ENCODE measurements at places on chromosomes 11 and 22. TPM values are rescaled to one million over a fixed set of nuclear protein-coding genes. Genes with fewer than 3 reads are reported as not detected.

DNA sequence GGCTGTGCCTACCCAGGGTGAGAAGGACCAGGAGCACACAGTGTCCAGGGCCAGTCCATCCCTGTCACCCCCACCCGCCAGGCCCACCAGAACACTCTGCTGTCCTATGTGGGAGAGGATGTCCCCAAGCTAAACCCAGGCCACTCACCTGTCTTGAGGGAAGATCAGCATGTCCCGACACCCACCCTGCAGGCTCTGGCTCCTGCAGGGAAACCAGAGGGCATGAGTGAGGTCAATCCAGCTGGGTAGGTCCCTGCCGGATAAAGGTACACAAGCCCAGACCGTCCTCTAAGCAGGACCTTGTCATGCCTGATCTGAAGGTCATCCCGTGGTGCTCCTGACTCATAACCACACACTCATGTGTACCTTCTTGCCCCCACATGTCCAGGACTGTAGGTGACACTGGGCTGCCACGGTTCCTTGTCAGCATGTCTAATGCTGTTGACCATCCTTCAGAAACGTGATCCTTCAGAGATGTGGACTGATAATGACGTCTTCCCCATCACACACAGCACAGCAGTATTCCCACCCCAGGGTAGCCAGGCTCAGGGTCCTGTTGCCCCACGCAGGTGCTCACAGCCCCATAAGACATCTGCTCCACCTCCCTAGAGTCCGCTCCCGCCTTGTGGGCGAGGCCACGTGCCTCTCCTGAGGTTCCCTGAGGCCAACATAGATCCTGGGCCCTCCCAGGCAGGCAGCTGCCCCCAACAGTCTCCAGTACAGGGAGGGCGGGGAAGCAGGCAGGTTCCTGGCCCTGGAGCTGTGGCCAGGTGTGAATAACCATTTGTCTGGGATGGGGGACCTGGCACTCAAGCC, 6.1 kb downstream of the ARVCF start:
- peaks cover 13% of the 10 kb centered on the region for H3K27me3 ChIP-seq
- H3K36me3 ChIP-seq, result no peaks in the 10 kb centered on the region
- no peak overlapping the region for H3K4me3 ChIP-seq
- H3K4me1 ChIP-seq, result peaks cover 12% of the 10 kb centered on the region
- no peak for DNase-seq

- H3K36me3 ChIP-seq, result no peaks in the 10 kb centered on the region
- no peak overlapping the region for H3K4me3 ChIP-seq
- no peak overlapping the region for H3K27ac ChIP-seq
- H3K27me3 ChIP-seq, result peaks cover 13% of the 10 kb centered on the region
Observed at GRCh38 chr22:37082251-37082873, 27.2 kb downstream of the TMPRSS6 start.

DNA sequence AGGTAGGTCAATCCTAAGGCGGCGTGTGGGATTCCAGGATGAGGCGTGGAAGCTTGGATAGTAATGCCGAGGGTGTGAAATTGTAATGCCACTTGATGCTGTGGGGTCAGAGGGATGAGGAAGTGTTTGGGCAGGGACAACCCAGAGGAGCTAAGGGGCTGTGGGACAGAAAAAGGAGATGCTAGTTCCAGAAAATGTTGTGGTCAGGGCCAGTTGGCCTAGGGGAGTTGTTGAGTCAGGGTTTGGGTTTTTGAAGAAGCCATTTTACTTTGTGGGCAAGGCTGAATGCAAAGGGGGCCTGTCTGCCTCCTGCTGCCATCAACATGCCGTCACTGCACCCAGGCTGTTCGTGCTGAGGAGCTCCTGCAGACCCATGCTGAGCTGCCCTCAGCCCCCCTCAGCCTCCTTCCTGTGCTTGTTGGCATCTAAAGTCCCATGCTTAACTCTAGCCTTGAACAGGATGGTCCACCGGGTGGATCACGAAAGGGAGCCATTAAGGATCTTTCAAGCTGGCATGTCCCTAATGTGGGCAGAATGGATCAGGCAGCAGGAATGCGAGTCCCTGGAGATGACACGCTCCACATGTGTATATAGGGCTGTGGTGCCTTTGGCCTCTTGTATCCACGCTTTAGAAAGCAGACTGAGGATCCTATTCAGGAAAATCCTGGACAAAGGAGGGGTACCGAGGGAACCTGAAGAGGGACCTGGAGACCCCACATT, 2.1 kb downstream of the C11orf16 start:
- no peak overlapping the region for H3K4me3 ChIP-seq
- peaks cover 11% of the 10 kb centered on the region for H3K4me1 ChIP-seq
- no peaks in the 10 kb centered on the region for H3K36me3 ChIP-seq
- no peaks in the 10 kb centered on the region for H3K27me3 ChIP-seq
- DNase-seq, result no peak

Gene OR2D2
- total RNA-seq, result 0.44 TPM

DNA sequence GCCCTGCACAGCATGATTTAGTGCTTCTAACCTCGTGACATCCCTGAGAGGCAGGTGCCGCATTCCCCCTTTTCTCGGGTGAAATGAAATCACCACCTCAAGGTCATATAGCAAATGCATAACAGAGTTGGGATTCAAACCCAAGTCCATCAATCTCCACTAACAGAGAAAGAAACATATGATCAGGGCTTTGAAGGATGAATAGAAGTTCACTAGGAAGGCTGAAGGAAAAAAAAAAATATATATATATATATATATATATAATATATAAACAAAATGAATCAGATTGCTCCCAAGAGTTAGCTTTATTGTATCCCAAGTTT, 12.1 kb upstream of the ARHGEF17 start:
- H3K36me3 ChIP-seq, result no peaks in the 10 kb centered on the region
- no peak for DNase-seq
- H3K4me1 ChIP-seq, result peaks cover 4% of the 10 kb centered on the region

DNA sequence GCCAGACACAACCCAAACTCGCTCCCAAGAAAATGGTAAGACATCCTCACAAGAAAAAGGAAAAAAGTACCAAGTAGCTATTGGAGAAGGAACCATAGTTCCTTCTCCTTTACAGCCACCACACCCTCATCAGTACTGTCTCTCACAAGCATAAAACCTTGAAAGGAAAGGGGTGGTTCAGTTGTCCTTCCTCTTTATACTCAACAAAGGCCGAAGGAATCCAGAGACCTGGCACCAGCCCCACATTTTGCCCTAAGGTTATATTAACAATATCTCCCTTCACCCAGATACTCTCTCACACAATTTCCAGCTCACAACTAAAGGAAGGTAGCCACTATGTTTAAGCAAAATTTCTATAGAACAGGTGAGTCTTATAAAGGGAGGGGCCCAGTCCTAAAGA, 8.5 kb downstream of the FHIP1B start:
- no peak overlapping the region for H3K4me3 ChIP-seq
- no peak overlapping the region for H3K27ac ChIP-seq
- peaks cover 1% of the 10 kb centered on the region for H3K4me1 ChIP-seq
- no peak for DNase-seq

Gene ACR
- total RNA-seq, result not detected

Gene SYTL2
- 7.3 TPM for total RNA-seq

Gene OR52I1
- not detected for total RNA-seq

Gene C22orf42
- not detected for total RNA-seq

Gene NAV2
- total RNA-seq, result 14.1 TPM

GRCh38 chr11:90465553-90465952, 242.7 kb upstream of the CHORDC1 start:
- no peak overlapping the region for H3K27ac ChIP-seq
- no peaks in the 10 kb centered on the region for H3K27me3 ChIP-seq
- H3K4me3 ChIP-seq, result no peak overlapping the region
- no peaks in the 10 kb centered on the region for H3K4me1 ChIP-seq
- no peak for DNase-seq

- no peaks in the 10 kb centered on the region for H3K27me3 ChIP-seq
- H3K4me1 ChIP-seq, result peaks cover 13% of the 10 kb centered on the region
- H3K36me3 ChIP-seq, result no peaks in the 10 kb centered on the region
- DNase-seq, result no peak
- H3K27ac ChIP-seq, result no peak overlapping the region
- H3K4me3 ChIP-seq, result no peak overlapping the region
Observed at GRCh38 chr11:109123816-109124787, 297.9 kb upstream of the C11orf87 start.

DNA sequence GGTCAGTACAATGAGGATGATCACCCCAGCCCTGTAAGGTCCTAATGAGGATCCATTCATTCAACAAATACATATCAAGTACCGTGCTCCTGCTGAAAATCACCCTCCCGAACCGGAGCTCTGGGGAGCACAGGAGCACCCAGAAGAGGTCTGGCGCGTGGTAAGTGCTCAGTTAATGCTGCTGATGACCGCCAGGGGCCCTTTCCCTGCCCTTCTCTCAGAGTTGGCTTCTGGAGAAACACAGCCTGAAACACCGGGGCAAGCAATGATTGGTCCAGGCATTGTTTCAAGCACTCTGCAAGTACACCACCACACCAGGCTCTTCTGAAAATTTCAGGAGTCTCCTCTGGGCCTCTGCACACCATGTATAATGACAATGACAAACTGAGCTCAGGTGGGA, 3.8 kb upstream of the CCDC86 start:
- H3K27me3 ChIP-seq, result peaks cover 35% of the 10 kb centered on the region
- H3K27ac ChIP-seq, result no peak overlapping the region
- no peak overlapping the region for H3K4me3 ChIP-seq
- H3K36me3 ChIP-seq, result no peaks in the 10 kb centered on the region
- peaks cover 18% of the 10 kb centered on the region for H3K4me1 ChIP-seq

Gene CNIH2
- total RNA-seq, result 46.0 TPM
